Thoracic aorta (tissue), 2 donors: ENCODE measurements at places on chromosomes 7 and 10. TPM values are rescaled to one million over a fixed set of nuclear protein-coding genes. Genes with fewer than 3 reads are reported as not detected.
A peak's percentile ranks its signal among the peaks of the same experiment; 100 is the strongest.

DNA sequence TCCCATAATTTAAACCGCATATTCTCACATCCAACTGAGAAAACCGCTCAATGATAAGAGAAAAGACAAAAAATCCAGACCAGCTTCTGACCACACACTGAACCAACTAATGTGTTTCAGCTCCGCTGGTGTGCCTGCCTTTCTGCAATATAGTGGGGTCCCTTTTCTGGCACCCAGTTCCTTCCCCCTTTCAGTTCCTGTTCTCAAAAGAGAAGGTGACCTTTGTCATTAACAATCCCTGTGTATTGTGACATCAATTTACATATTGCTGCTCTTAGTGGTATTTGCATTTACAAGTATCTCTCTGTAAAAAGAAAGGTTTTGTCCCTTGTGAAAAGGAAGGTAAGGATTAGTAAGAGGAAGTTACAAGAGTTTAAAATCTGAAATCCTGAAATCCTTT is 1.4 kb downstream of the PPP1R17 start:
- no peaks in the 10 kb centered on the region for H3K27me3 ChIP-seq
- no peaks in the 10 kb centered on the region for H3K4me1 ChIP-seq
- DNase-seq, result no peak
- H3K27ac ChIP-seq, result no peak overlapping the region

- H3K36me3 ChIP-seq, result no peaks in the 10 kb centered on the region
- H3K4me1 ChIP-seq, result peaks cover 27% of the 10 kb centered on the region
- peak; percentile 36 for DNase-seq
- peak overlapping the region; percentile 23 for H3K4me3 ChIP-seq
These were observed 67.0 kb downstream of the CTBP2 start for GRCh38 chr10:125093199-125093973.

- H3K27me3 ChIP-seq, result no peaks in the 10 kb centered on the region
- no peak overlapping the region for H3K27ac ChIP-seq
- peaks cover 12% of the 10 kb centered on the region for H3K4me1 ChIP-seq
These were observed 165.5 kb downstream of the FAM107B start for GRCh38 chr10:14609178-14609577.

DNA sequence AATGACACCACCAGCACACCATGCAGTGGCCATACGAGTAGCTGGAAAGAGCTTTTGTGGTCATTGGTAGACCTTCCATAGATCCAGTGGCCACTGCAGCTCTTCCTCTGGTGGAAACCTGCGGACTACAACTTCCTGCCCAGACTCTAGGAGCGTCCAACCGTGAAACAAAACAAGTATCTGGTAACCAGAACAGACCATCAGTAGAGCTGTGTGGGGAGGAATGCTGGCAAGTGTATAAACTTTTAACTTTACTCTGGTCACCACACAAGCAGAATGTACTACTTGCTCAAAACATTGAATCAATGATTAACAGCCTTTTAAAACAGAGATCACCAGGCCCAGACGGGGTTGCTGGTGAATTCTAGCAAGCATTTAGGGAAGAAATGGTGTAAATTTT is 154.7 kb upstream of the DGKB start:
- no peaks in the 10 kb centered on the region for H3K27me3 ChIP-seq
- no peak for DNase-seq
- no peaks in the 10 kb centered on the region for H3K4me1 ChIP-seq
- no peak overlapping the region for H3K4me3 ChIP-seq

GRCh38 chr7:86904949-86905834 is 154.3 kb downstream of the ELAPOR2 start:
- H3K27ac ChIP-seq, result no peak overlapping the region
- no peaks in the 10 kb centered on the region for H3K27me3 ChIP-seq
- H3K4me3 ChIP-seq, result no peak overlapping the region
- DNase-seq, result no peak
- H3K4me1 ChIP-seq, result no peaks in the 10 kb centered on the region

- H3K27ac ChIP-seq, result no peak overlapping the region
- no peak for DNase-seq
- H3K27me3 ChIP-seq, result no peaks in the 10 kb centered on the region
- H3K36me3 ChIP-seq, result no peaks in the 10 kb centered on the region
- H3K4me3 ChIP-seq, result no peak overlapping the region
- H3K4me1 ChIP-seq, result no peaks in the 10 kb centered on the region
These were observed 22.3 kb downstream of the BZW2 start for GRCh38 chr7:16668049-16668858.

GRCh38 chr10:126262233-126262838 is 125.9 kb downstream of the ADAM12 start:
- no peak overlapping the region for H3K27ac ChIP-seq
- H3K4me1 ChIP-seq, result no peaks in the 10 kb centered on the region
- DNase-seq, result no peak
- no peaks in the 10 kb centered on the region for H3K27me3 ChIP-seq

AGMO gene
- total RNA-seq, result 0.85 TPM

VWC2 gene
- not detected for total RNA-seq

DNA sequence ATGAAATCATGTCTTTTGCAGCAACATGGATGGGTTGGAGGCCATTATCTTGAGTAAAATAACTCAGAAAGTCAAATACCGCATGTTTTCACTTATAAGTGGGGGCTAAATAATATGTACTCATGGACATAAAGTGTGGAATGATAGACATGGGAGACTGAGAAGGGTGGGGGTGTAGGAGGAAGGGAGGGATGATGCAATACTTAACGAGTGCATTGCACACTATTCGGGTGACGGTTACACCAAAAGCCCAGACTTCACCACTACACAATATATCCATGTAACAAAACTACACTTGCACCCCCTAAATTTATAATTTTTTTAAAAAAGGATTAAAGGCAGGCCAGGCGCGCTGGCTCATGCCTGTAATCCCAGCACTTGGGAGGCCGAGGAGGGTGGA is 13.6 kb downstream of the LGI1 start:
- H3K4me3 ChIP-seq, result no peak overlapping the region
- no peaks in the 10 kb centered on the region for H3K4me1 ChIP-seq
- H3K27ac ChIP-seq, result no peak overlapping the region

- no peak overlapping the region for H3K4me3 ChIP-seq
- DNase-seq, result no peak
- H3K36me3 ChIP-seq, result no peaks in the 10 kb centered on the region
These were observed 5.4 kb downstream of the PSD start for GRCh38 chr10:102413053-102413705.

DNA sequence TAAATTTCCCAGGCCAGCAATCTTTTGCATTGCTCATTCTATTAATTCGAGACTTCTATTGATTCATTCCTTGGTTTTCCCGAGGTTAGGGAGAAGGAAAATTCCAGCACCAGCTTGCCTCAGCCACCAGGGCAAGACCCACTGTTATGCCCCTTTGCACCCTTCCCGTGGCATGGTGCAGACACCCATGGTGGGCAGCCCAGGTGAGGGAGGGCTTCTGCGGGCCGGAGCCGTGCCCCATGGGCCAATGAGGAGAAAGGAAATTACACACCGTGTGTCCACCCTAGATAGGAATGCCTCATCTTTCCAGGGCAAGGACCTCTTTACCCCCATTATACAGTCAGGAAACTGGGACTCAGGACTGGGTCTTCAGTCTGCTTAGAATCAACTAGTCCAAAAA is 4.5 kb upstream of the GRID1 start:
- H3K27ac ChIP-seq, result no peak overlapping the region
- no peak for DNase-seq
- no peaks in the 10 kb centered on the region for H3K36me3 ChIP-seq
- H3K27me3 ChIP-seq, result peaks cover 6% of the 10 kb centered on the region
- peaks cover 4% of the 10 kb centered on the region for H3K4me1 ChIP-seq
- no peak overlapping the region for H3K4me3 ChIP-seq
